ENCODE measurements at places on chromosomes 3 and 15. TPM values are rescaled to one million over a fixed set of nuclear protein-coding genes. Genes with fewer than 3 reads are reported as not detected.

- ATAC-seq, result no peak
These were observed 305.8 kb upstream of the THBS1 start for GRCh38 chr15:39275066-39275465.

DNA sequence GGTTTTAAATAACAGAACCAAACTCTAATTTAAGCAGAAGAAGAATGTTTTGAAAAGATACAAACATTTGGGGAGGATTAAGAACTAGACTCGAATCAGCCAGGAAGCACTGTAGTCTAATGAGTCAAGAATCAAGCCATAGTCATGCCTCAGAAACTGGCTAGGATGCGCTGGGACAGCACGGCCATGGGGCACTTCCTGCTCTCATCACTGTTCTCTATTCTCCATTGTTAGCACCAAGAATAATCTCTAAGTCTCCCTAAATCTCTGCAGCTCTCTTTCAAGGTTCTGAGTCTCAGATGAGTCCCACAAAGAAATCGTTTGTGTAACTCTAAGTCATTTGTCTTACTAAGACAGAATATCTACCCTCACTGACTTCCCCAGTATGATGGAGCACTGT, 399.0 kb upstream of the KCNMB2 start:
- ATAC-seq, result no peak

DNA sequence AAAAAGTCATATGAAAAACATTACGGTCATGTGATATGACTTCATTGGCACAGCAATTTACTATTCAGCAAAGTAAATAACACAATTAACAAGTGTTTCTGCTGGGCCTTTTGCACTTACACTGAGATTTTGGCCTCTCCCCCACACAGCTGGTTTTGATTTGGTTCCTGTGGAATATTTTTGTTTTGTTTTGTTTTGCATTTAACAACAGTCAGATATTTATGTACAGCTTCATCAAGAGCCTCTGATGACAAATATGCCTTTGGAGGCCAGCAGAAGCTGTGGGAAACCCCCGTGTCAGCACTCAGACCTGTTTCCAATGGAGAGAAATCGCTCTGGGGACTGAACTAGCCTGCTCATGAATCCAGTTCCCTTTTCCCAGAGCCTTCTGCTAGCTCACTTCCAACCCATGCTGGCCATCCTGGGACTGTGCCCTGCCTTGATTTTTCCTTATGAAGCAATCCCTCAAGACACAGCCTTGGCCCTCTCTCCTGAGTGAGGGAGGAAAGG, 161.9 kb downstream of the ATG7 start:
- no peak for ATAC-seq

GRCh38 chr3:38036286-38036685, 2.7 kb upstream of the DLEC1 start:
- ATAC-seq, result no peak

DNA sequence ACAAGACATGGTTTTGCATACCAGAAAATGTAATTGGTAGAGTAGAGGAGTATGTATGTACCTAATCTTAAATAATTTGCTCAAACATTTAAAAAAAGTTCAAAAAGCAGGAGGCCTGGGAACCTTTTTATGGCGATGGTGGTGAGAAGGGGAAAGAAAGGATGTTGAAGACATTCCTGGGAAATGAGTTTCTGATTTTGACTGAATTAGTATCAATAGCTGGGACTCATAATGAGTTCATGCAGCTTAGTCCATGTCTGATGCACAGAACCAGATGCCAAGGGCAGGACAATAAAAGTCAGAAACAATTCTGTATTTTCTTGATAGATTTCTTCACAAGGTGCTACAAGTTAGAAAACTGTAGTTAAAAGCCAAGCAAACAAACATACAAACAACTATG, 395.3 kb downstream of the GAP43 start:
- no peak for ATAC-seq

- no peak for ATAC-seq
These were observed 23.6 kb downstream of the GRAMD2A start for GRCh38 chr15:72173864-72174550.

ITGA11 gene
- 0.95 TPM for total RNA-seq

- ATAC-seq, result no peak
These were observed 6.5 kb downstream of the ARHGEF3 start for GRCh38 chr3:56795097-56795828.

DNA sequence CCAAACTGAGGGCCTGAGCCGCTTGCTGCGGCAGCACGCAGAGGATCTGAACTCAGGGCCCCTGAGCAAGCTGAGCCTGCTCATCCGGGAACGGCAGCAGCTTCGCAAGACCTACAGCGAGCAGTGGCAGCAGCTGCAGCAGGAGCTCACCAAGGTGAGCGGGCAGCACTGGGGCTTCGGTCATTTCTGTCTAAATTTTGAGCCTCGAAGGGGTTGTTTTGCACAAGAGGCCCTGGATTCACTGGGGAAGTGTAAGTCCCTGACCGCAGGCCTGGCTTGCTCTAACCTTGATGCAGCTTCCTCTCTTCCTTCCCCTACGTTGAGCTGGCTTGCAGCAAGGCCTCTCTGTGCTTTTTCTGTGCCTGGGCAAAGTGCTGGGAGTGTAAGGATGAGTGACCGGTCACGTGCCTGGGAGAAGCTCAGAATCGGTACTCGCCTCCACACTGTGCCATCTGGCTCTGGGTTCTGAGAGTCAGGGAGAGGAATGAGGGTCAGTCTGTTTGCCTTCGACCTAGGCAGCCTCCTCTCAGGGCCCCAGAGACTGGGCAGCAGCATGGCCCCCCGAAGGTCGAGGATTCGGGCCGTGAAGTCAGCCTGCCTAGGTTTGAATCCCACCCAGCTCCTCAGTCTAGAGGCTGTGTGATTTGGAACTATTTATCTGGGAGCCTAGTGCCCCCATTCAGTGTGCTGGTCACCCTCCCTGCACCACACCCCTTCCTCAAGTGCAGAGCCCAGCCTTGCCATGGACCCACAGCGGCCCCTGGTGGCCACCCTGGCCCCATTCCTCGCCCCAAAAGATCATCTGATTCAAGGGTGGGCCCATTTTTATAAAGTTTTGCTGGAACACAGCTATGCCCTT, 1.4 kb downstream of the FES start:
- peak; percentile 36 for ATAC-seq

DNA sequence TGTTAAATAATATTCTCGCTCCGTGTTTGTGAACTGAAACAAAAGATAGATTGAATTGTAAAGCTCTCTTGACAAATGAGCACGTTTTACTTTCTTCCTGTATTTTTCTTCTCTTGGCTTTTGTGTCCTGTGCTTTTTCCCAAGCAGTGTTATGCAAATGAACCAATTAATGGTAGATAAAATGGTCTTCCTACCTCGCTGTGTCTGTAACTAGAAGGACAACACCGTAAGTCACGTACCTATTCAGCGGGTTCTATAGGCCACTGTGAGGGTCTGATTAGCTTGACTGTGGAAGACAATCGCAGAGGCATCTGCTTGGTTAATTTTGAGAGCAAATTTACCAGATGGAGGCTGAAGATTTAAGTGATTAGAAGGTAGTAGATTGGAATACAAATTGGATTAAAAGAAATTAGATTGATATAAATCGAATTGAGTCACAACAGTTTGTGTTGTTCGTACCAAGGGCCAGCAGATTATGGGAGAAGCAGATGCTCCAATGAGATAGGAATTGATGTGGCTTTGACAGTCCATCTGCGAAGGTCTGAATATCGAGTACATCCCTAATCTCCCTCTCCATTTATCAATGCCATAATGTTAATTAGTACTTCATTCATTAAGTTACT, 40.2 kb downstream of the ROBO2 start:
- ATAC-seq, result no peak

STRA6 gene
- not detected for total RNA-seq

PRSS50 gene
- 0.11 TPM for total RNA-seq

DNA sequence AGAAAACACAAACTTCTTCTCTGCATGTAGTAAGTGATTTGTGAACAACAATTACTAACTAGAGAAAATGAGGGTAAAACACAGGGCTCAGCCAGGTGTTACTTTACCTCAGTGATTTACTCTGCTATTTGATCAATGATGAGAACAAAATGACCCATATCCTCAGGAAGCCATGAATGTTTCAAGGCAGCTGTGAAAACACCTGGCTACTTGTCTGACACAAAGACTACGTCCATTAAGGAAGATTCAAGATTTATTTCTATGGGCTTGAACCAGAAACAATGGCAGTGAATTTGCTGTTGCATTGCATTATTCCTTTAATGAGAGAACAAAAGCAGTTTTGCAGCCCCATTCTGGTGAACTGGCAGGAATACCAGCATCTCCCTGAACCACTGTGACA, 374.6 kb upstream of the ARL6 start:
- ATAC-seq, result no peak

Data from activated T-helper 17 cell treated with anti-CD3 and anti-CD28 coated beads, Interleukin-2, amount 50 U/mL, for 72 hours (primary cell).